Activated CD4-positive, CD25-positive, alpha-beta regulatory T cell (primary cell): ENCODE measurements at places on chromosomes 11 and 22.

- no peak for DNase-seq
Measured at GRCh38 chr11:68308068-68308467, 4.3 kb upstream of the LRP5 start.

DNA sequence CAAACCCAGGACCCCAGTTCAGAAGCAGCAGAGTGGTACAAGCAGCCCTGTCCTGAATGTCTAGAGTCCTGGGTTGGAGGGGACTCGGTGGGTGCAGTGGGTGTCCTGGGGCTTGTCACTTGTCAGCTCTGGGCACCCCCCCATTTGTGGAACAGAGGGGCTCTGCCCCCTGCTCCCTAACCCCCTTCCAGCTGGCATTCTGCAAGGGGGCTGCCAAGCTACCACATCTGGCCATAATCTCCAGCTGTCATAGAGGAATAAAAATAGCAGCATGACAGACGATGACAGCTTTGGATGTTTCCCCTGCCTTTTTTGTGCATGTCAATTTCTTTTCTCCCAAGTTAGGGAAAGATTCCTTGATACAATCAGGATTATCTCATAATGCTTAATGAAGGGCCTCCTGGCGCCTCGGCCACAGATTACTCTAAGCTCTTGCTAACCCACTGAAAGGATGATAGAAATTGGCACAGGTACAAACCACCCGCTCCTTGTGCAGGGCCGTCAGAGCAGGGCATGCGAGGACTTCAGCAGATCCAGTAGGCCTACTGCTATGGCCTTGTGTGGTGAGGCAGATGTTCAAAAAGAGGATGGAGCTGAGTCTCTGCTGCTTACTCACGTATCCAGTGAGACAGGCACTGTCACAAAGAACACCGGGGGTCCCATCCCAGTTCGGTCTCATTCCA lies 83.0 kb downstream of the ISX start:
- no peak for DNase-seq

- no peak for DNase-seq
Measured at GRCh38 chr11:78564490-78565467, 9.9 kb downstream of the NARS2 start.

GRCh38 chr11:130418756-130419155 lies 9.7 kb downstream of the ADAMTS8 start:
- no peak for DNase-seq

GRCh38 chr11:12053606-12054361 lies 45.4 kb upstream of the DKK3 start:
- DNase-seq: no peak
